ENCODE measurements at places on chromosomes 4 and X. TPM values are rescaled to one million over a fixed set of nuclear protein-coding genes. Genes with fewer than 3 reads are reported as not detected.
A peak's percentile ranks its signal among the peaks of the same experiment; 100 is the strongest.

DNA sequence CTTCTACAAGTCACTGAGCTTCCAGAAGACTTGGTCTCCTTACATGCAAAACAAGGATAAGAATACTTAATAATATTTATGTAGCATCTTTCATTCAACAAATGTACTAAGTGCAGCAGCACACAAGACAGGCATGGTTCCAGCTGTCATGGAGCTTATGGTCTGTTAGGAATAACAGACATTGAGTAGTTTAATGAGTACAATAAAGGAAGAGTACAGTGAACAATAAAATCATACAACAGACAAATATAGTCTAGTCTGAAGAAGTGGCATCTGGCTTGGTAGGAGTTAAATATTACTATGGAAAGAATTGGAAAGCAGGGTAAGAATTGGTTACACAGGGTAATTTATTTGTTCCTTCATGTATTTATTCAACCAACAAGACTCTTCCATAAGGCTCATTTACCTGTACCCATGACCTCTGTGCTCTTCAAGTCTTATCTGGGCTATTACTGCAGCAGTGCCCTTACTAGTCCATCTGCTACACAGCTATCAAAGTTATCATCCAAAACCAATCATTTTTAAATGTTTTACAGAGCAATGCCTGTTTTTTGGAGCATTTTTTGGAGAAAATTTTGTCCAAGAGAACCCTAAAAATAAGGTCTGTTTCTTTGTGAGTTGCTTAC is 101.1 kb upstream of the RPL34 start:
- no peak for DNase-seq

DNA sequence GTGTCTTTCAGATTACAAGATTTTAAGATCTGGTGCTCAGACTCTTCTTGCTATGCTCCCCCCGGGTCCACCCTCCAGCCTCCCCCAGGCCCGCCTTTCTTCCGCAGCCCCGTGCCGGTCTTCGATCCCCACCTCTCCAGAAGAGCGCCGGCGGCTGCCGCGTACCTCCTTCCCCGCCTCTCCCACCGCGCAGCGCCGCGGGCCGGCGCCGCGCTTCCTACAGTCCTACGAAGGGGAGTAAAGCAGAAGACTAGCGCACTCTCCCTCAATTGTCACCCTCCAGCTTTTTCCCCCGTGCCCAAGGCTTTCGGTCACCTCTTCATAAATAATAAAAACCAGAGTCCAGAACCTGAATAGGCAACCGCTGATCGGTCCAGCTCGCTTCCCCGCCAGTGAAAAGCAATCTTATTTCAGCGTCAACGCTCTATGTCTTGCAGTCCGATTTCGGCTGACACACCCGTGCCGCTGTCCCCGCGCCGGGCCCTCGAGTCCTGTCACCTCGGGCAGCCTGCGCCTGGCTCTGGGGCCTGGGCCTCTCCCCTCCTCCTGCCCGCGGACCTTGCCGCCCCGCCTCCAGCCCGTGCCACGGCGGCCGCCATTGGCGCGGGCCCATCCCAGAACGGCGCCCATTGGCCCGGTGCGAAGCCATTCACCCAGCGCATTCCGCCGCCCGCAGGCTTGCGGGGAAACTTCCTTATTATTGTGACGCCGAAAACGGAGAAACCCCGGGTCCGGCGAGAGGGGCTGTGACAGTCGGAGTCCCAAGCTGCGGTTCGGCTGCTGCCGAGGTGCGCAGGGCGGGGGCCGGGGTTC is at the start of gene HERC3:
HERC3 (plus strand) TSS at position 694 of the 813 bp plus-strand sequence. CDS start 13,344 bp downstream, outside the sequence.
- peak; percentile 68 for DNase-seq

- DNase-seq, result no peak
Observed at GRCh38 chr4:48481581-48481980, 1.6 kb upstream of the SLC10A4 start.

- DNase-seq, result peak; percentile 71
Observed at GRCh38 chr4:40630335-40631021, 814 bp upstream of the RBM47 start.

Gene MAGEC2
- total RNA-seq, result not detected

Gene CT45A3
- total RNA-seq, result not detected

Gene MAML3
- total RNA-seq, result 0.79 TPM

Gene PABPC5
- total RNA-seq, result not detected
